ENCODE measurements at places on chromosomes 16 and 17. TPM values are rescaled to one million over a fixed set of nuclear protein-coding genes. Genes with fewer than 3 reads are reported as not detected.

DNA sequence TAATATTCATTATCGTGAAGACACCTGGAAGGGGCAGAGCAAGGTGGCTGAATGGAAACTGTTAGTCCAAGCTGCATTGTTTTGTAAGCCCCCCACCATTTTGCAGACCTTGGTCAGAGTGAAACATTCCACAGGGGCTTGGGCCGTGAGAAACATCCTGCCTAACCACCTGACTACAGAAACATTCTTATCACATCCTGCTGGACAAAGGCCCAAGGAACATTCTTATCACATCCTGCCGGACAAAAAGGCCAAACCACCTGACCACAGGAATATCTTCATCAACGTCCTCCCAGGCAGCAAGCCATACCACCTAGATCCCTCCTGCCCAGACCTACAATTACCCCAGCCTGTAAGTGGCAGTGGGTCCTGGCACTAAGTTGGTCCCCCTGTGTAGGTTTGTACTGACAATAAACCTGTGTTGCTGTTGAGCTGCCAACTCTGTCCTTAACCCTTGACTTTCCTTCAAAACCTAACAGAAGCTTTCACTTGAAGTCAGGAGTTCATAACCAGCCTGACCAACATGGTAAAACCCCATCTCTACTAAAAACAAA, 19.6 kb downstream of the ATF7IP2 start:
- no peak overlapping the region for H3K27ac ChIP-seq
- DNase-seq, result no peak
- H3K4me1 ChIP-seq, result peaks cover 19% of the 10 kb centered on the region
- H3K36me3 ChIP-seq, result peaks cover 75% of the 10 kb centered on the region
- H3K4me3 ChIP-seq, result no peak overlapping the region

DNA sequence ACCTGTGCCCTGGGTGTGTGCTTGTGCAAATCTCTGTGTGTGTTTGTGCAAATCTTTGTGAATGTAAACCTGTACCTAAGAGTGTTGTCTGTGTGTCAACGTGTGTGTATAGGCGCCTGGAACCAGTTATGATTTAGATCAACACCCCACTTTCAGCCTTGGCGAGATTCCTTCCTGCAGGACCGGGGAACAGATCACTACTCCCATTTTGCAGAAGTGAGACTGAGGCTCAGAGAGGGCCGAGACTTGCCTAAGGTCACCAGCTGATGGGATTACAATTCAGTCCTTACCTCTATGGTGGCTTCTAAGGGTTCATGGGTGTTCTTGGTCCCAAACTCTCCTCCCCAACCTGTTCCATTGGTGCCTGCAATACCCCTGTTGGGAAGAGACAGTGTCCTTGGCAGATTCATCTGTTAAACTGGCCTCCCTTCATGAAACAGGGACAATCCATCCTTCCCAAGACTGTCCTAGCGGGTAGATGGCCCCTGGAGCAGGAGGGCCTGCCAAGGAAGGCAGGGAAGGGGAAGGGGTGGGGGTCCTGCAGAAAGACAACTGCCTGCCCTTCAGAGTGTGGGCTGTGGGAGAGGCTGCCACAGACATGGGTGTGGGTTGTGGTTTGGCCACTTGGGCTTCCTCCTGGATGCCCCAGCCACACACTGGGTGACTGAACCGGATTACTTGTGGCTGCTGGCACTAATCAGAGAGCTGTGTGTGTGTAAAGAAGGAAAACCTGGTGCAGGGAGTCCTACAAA, 6.9 kb upstream of the MAPK7 start:
- H3K4me3 ChIP-seq, result peak overlapping the region; percentile 1
- H3K27me3 ChIP-seq, result no peaks in the 10 kb centered on the region
- no peak overlapping the region for H3K27ac ChIP-seq
- peaks cover 3% of the 10 kb centered on the region for H3K36me3 ChIP-seq
- peaks cover 60% of the 10 kb centered on the region for H3K4me1 ChIP-seq
- DNase-seq, result no peak

DNA sequence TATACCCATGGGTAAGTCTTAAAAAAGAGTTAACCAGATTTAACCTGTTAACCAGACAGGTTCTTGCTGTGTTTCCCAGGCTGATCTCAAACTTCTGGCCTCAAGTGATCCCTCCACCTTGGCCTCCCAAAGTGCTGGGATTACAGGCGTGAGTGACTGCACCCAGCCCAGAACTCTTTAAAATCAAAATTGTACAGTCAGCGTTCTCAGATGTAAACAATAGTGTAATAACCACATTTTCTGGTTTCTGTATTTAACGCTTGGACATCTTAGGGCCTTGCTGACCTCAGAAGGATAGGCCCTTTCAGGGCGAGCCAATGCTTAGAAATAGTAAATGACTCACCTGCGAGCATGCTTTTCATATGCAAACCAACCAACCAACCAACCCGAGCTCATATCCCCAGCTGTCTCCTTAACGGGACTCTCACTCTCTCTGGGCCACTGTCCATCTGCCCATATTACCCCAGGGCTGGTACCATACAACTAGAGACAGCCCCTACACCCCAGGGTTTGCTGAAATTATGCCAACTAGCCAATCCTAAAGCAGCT, 415.0 kb upstream of the XYLT1 start:
- no peak for DNase-seq
- no peaks in the 10 kb centered on the region for H3K36me3 ChIP-seq
- H3K27me3 ChIP-seq, result peaks cover 6% of the 10 kb centered on the region
- H3K4me3 ChIP-seq, result no peak overlapping the region
- no peak overlapping the region for H3K27ac ChIP-seq

Gene TBC1D3H
- not detected for total RNA-seq

DNA sequence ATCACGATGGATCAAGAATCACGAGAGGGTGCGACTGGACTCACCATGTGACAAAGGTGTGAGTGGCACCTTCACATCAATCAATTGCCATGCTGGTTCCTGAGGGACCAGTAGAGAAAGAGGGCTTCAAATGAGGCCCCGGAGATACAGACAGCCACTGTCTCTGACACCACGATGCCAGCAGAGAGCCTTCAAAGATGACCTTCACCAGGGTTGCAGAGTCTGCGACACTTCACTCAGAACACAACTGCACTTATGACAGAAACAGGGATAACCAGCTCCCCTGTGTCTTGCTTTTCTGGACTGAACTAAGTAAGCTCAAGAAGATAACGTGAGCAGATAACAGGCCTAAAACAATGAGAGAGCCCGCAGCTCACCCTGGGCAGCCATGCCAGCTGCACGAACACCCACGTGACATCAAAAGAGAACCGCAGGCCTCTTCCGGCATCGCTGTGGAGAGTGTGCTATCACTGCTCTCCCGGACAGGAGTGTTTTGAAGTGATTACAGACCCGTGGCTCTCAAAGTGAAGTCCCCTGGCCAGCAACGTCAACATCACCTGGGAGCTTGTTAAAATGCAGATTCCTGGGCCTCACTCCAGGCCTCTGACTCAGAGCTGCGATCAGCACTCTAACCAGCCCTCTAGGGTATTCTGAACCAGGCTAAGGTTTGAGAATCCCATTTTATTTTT, 36.4 kb downstream of the KLHDC4 start:
- H3K27ac ChIP-seq, result no peak overlapping the region
- no peak for DNase-seq
- peaks cover 16% of the 10 kb centered on the region for H3K4me1 ChIP-seq
- H3K36me3 ChIP-seq, result peaks cover 66% of the 10 kb centered on the region
- no peak overlapping the region for H3K4me3 ChIP-seq

Gene MYH13
- total RNA-seq, result not detected

Gene KCNJ2
- not detected for total RNA-seq

Gene OR3A2
- 2.2 TPM for total RNA-seq

Gene TBC1D3I
- 4.4 TPM for total RNA-seq

- peak overlapping the region; percentile 65 for H3K4me3 ChIP-seq
- H3K36me3 ChIP-seq, result peaks cover 16% of the 10 kb centered on the region
- no peaks in the 10 kb centered on the region for H3K27me3 ChIP-seq
Measured at GRCh38 chr17:78716814-78717393, 65.2 kb downstream of the CYTH1 start.

DNA sequence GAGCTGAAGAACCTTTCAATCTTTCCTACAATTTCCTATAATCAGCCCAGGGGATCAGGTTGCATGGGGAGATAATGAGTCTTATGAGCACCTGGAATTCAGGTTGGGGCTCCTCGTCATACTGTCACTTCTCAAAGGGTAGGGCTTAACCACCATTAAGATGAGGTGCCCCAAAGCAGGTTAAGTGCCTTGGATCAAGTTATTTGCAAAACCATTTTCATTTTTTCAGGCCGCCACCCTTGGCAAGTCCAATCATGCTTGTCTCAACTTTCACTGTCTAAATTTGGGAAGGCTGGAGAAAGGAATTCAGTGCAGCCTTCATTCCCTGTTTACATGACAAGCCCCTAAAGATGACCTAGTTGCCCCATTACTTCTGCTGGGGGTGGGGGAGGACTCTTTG, 44.9 kb upstream of the TANGO6 start:
- H3K4me1 ChIP-seq, result peaks cover 4% of the 10 kb centered on the region
- H3K4me3 ChIP-seq, result no peak overlapping the region
- H3K27ac ChIP-seq, result no peak overlapping the region
- no peaks in the 10 kb centered on the region for H3K36me3 ChIP-seq

Gene CCL7
- not detected for total RNA-seq

Gene WNK4
- 0.10 TPM for total RNA-seq

DNA sequence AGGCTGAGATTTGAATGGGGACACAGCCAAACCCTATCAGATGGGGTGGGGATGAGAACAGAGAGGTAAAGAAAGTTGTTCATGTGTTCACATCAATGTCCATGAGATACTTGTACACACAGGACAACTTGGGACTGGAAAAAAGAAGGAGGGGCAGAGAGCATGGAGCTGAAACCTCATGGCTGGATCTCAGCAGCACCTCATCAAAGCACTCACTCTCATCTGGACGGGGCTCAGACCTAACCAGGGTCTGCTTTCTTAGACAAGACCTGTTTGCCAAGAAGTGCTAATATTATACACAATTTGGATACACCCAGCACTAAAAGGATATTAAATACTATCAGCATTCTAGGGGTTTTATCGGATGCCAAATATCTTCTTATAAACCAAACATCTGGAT, 399.8 kb downstream of the SLC39A11 start:
- no peak overlapping the region for H3K27ac ChIP-seq
- DNase-seq, result no peak
- no peaks in the 10 kb centered on the region for H3K4me1 ChIP-seq
- H3K36me3 ChIP-seq, result no peaks in the 10 kb centered on the region
- no peak overlapping the region for H3K4me3 ChIP-seq

GRCh38 chr16:55386534-55387296, 62.7 kb downstream of the IRX6 start:
- H3K27ac ChIP-seq, result no peak overlapping the region
- no peak overlapping the region for H3K4me3 ChIP-seq
- H3K4me1 ChIP-seq, result no peaks in the 10 kb centered on the region
- H3K36me3 ChIP-seq, result no peaks in the 10 kb centered on the region
- H3K27me3 ChIP-seq, result peaks cover 3% of the 10 kb centered on the region
- no peak for DNase-seq

Gene KRTAP2-2
- not detected for total RNA-seq

Gene FBXL16
- total RNA-seq, result 0.75 TPM

- H3K27ac ChIP-seq, result no peak overlapping the region
- no peaks in the 10 kb centered on the region for H3K36me3 ChIP-seq
- no peak overlapping the region for H3K4me3 ChIP-seq
Measured at GRCh38 chr17:77933777-77934398, 24.6 kb upstream of the TNRC6C start.

DNA sequence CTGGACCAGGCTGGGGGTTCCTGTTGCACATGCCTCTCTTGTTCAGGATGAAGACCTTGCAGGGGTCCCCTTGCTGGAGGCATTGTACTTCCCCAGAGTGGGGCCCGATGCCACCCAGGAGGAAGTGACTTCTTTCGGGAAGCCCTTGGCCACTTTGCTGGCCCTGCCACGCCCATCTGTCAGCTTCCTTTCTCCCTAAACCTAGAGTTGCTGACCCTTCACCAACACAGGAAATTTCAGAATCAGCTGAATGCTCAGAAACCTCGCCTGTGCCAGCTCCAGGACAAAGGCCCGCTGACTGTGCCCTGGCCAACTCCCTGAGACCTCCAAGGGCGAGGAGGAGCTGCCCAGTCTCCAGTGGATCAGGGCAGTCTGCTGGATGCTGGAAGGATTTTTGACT, 26.7 kb downstream of the WNT9B start:
- no peak overlapping the region for H3K27ac ChIP-seq
- H3K4me1 ChIP-seq, result no peaks in the 10 kb centered on the region
- H3K36me3 ChIP-seq, result no peaks in the 10 kb centered on the region
- H3K27me3 ChIP-seq, result no peaks in the 10 kb centered on the region

Gene XYLT2
- 20.3 TPM for total RNA-seq

GRCh38 chr17:6547336-6547735, 9.0 kb downstream of the PITPNM3 start:
- H3K36me3 ChIP-seq, result no peaks in the 10 kb centered on the region
- peaks cover 2% of the 10 kb centered on the region for H3K27me3 ChIP-seq
- DNase-seq, result no peak
- peaks cover 2% of the 10 kb centered on the region for H3K4me1 ChIP-seq

DNA sequence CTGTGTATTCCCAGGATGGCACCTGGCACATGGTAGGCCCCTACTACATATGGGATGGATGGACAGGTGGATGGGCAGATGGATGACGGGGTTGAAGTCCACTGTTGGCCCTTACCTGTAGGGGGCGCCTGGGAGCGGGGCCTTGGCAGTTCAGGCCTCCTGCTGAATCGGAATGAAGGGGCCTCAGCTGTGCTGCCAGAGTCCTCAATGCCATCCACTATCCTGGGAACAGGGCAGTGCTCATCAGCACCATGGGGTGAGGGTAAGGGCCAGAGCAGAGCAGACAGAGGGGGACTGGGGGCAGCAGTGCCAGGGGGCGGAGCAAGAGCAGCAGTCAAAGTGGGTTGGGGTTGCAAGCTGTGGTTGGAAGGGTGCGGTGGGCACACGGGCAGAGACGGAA, 8.3 kb upstream of the RAB5C start:
- no peak for DNase-seq
- H3K4me3 ChIP-seq, result no peak overlapping the region
- no peak overlapping the region for H3K27ac ChIP-seq
- no peaks in the 10 kb centered on the region for H3K27me3 ChIP-seq
- peaks cover 8% of the 10 kb centered on the region for H3K4me1 ChIP-seq
- no peaks in the 10 kb centered on the region for H3K36me3 ChIP-seq

DNA sequence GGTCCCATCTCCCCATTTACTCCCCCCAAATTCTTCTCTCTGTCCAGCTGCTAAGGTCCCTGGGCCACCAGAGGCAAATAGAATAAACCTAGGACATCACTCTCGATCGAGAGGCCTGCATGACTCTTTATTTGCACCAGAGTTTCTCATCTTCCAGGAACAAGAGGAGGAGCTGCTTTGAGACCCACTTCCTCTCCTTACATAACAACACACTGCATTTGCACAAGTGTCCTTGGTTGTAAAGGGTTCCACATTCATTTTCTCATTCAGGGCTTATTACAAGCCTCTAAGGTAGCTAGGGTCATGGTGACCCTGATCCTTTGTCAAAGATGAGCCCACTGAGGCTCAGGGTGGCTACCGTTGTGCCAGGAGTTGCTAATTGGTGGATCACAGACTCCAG, 38.1 kb upstream of the RHOT1 start:
- peaks cover 6% of the 10 kb centered on the region for H3K4me1 ChIP-seq
- no peaks in the 10 kb centered on the region for H3K36me3 ChIP-seq
- peaks cover 3% of the 10 kb centered on the region for H3K27me3 ChIP-seq
- DNase-seq, result no peak
- no peak overlapping the region for H3K27ac ChIP-seq

All from activated B cell treated with CpG ODN at 0.5 μM for 24 hours (primary cell).